ENCODE measurements at places on chromosomes 12 and 14.

DNA sequence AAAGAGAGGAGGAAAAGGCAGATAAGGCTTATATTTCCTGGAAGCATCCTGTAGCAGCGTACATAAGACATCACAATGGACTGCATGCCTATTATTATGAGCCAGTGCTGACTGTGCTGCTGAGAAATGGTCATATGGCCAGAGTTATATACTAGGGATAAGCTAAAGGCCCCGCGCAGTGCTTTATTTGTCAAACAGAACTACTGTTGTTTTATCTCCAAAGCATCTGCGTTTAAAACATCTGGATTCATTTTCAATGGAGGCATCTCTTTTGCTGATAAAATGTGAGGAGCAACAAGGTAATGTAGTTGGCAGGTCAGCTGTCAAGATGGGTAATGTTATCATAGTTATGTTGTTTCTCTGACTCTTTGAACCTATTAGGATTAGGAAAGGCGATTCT lies 28.0 kb upstream of the LMNTD1 start:
- no peak for DNase-seq

DNA sequence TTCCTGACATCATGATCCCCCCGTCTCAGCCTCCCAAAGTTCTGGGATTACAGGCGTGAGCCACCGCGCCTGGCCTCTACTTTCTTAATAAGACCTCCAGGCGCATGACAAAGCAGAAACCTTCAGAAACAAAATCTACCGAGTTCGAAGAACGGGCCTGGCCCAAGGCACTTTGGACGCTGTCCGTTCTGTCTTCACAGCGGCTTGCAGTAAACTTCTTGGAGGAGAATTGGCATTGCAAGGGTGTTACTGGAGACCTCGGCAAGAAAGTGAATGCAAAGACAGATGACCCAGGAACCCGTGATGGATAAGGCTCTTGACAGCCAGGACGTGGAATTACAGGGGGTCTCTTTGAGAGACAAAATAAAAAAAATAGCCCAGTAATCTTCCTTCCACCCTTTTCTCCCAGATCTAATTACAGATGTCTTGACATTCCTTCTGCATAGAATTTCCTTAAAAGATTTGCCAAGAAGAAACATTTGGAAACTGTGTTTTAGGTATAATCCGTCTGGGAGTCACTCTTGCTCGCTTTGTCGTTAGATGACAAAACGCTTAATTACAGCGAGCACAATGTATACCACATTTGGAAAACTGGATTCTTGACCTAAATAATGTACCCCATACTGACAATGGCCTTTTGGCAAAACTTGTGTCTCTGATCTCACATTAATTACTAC lies 83.2 kb upstream of the TBX3 start:
- no peak for DNase-seq

- no peak for DNase-seq
These were observed 45.2 kb downstream of the VEZT start for GRCh38 chr12:95262808-95263207.

DNA sequence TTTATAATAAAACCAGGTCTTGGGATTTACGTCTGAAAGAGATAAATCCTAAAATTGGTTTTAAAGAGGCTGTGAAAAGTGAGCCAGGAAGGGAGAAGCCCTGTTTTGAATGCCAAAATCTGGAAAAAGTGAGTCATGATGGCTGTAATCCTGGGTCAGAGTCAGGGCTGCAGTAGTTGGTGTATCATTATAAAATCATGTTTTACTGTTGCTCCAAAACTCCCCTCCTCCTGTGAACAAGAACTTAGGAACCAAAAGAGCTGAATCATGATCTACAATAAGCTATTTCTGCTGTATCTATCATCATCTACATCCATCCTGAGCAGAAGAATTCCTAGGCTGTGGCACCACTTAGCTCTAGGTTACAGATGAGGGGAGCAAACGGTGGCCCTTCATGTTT lies 79.3 kb downstream of the LMO3 start:
- DNase-seq: no peak

DNA sequence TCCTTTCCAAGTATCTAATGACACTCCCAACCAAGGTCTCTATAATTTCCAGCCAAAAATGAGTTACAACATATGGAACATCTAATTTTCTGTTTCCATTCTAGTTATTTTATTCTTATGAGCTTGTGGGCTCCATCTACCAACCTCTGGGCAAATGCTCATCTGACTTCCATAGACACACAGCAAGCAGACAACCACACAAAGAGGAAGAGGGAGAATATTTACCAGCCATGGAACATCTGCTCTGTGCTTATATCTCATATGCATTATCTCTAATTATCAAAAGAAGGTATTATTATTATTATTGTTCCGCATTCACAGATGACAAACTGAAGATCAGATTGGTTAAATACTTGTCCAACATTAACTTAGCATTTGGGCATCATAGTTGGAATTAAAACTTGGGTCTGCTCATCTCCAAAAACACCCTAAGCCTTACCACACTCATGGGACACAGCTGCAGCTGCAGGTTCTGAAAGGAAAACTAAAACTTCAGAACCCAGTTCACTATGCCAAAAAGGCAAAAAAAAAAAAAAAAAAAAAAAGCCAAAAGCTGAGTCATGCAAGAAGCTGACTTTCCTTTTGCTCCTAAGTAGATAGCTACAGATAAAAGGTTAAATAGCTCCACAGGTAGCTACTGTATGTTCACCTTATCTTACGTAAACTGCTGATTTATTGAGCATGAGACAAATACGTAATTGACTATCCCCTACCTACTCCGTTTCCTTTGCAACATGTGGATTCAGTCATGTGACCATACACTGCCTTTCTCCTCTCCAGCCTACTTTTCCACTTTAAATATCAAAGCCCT lies 23.6 kb upstream of the TCL1B start:
- no peak for DNase-seq

GRCh38 chr12:57208631-57209282 lies 7.8 kb upstream of the NXPH4 start:
- no peak for DNase-seq

GRCh38 chr12:88834226-88834625 lies 254.0 kb upstream of the KITLG start:
- DNase-seq: no peak

DNA sequence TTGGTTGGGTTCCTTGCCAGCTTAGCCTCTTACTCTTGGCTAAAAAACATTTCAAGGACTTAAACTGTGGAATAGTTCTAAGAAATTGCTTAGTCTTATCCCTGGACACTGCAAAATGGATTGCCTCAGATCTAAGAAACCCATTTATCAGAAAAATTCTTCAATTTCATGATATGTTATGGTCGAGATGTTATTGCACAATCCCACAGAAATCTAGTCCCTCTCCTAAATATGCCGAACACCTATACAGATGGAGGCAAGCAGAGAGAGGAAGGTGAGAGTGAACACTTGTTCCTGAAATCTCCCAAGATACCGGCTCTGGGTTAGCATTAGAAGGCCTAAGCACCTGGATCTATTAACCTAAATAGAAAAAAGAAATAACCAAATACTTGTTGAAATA lies 267.2 kb downstream of the PAWR start:
- DNase-seq: no peak

DNA sequence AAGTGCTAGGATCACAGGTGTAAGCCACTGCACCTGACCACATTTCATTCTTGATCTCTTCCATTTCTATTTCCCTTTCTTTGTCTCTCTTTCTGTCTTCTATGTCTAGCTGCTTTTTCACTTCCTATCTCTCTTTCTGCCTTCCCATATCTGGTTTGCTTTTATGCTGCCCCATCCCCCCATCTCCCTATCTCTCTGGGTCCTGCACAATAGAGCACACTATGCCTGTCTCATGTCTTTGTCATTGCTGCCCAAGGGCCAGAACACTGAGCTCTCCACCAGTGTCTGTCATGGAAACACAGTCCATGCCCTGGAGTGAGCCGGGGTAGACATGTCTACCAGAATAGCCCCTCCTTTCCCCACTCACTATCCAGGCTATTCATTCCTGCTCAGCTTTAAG lies 12.3 kb upstream of the RARG start:
- DNase-seq: no peak

DNA sequence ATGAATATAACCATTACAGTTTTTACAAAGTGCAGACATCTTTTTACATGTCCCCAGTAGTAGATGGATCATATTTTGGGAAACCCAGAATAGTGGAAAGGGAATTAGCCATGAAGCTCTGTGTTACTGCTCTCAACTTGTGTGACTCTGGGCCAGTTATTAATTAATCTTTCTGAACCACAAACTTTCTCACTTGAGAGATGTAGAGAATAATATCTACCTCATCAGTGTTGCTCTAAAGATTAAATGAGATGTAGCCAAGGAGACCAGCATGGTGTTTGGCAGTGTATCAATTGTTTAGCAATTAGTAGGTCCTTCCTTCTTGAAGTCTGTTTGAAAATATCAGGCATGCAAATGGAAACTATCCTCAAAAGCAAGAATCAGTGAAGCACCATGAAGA lies 169.2 kb downstream of the TMTC2 start:
- no peak for DNase-seq

GRCh38 chr12:48545833-48546469 lies 20.5 kb downstream of the OR8S1 start:
- no peak for DNase-seq

- no peak for DNase-seq
These were observed 1042.2 kb downstream of the BCL11B start for GRCh38 chr14:98229656-98230366.

GRCh38 chr12:131353826-131354225 lies 357.1 kb upstream of the SFSWAP start:
- DNase-seq: no peak

DNA sequence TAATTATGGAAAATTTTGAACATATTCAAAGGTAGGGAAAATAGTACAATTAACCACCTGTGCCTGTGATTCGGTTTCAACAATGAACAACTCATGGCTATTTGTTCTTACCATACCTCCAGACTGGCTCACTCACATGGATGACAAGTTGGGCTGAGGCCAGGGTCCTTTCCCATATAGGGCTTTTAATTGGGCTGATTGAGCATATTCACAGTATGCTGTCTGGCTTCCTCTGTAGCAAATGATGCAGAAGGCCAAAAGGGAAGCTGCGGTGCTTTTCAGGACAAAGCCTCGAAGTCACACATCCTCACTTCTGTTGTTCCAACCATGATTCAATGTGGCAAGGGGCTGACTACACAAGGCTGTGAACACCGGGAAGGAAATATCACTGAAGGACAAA lies 297.5 kb upstream of the SLC16A7 start:
- DNase-seq: no peak

GRCh38 chr12:27434673-27435565 lies 11.6 kb upstream of the SMCO2 start:
- DNase-seq: no peak

- peak; percentile 81 for DNase-seq
These were observed 8.9 kb downstream of the AJUBA start for GRCh38 chr14:22973217-22974032.

DNA sequence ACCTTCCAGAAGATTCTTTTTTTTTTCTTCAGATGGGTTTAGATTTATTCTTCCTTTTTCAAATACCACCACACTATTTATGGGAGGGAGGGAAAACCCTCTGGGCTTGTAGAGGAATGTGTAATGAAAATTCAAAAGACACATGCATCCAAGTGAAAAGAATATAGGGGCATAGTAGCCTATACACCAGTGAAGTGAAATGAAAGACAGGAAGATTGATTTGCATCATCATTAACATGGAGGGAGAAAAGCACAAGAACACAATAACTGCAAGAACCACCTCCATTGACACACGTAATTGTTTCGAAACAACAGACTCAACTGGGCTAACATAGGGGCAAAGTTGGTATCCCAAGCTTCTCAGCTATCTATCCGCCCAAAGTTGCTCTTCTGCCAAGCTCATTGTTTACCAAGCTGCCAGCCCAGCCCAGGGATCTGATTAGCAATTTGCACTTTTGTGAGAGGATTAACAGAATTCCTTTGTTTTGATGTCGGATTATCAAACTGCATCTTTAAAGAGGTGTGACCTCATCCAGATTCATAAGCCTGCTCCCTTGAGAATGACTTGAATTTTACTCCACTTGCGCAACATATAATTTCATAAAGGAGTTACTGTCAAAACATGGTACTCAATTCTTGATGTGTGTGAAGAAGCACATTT lies 430.5 kb upstream of the SOX5 start:
- no peak for DNase-seq

GRCh38 chr12:64968989-64969819 lies 144.8 kb downstream of the TBC1D30 start:
- no peak for DNase-seq

GRCh38 chr12:94677778-94678177 lies 27.4 kb upstream of the TMCC3 start:
- DNase-seq: no peak

DNA sequence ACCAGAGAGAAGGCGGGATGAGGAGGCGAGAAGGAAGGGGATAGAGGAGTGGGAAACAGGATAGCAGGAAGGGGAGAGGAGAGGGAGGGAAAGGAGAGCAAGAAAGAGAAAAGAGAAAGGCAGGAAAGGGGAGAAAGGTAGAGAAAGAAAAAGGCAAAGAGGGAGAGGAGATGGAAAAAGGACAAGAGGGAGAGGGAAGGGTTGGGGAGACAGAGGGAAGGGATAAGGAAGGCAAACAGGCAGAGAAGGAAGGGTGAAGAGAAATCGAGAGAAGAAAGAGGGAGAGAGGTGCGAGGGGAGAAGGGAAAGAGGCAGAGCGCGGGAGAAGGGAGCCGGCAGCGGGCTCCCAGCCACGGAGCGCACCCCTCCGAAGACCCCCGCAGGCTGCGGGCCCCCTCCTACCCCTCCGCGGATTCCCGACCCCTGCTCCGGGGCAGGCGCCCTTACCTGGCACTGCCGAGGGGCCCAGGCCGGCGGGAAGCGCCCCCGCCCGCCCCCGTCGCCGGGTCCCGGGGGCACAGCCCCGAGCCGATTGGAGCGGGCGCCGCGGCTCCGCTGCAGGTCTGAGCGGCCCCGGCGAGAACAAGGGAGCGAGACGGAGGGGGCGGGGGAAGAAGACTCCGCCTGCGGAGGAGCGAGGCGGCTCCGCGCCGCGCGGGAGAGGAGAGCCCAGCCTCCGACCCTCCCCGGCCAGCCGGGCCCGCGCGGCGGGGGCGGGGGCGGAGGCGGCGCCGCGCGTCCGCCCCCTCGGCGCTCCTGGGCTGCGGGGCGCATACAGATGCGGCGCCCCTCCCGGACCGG lies at the start of gene CDH24:
Gene CDH24, minus strand, starts transcription at position 565 of the 801 bp plus-strand sequence. CDS start 1,787 bp downstream, outside the sequence.
- no peak for DNase-seq

DNA sequence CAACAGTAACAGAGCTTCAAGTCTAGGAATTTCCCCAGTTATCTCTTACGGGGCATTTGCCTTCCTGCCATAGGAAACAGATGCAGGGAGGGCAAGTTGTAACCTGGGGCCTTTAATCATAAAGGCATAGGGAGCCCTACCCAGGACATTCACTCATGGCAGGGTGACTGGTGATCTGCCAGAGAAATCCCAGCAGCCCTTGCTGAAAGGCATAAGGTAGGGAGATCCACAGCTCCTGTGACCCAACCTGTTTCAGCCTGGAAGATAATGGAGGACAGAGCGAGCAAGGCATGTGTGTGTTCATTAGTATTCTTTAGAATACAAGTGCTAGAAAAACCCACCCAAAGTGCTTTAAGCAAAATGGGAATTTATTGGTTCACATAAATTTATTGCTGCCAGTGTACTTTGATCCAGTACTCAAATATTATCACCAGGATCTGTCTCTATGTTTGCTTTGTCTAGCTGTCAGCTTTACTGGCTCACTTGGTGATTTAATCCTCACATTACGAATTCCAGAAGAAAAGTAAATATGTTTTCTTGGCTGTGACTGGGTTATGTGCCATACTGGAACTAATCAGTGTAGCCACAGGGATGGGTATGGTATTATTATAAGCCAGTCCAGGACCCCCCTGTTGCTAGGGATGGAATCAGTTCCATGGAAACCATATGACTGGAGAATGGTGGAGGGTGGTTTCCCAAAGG lies 21.1 kb upstream of the AKAP6 start:
- no peak for DNase-seq

- peak; percentile 37 for DNase-seq
These were observed 229.3 kb downstream of the PCNX1 start for GRCh38 chr14:71136386-71137060.

GRCh38 chr14:36518586-36519430 lies 1.2 kb downstream of the NKX2-1 start:
- DNase-seq: no peak
